ENCODE measurements at places on chromosomes 16 and 17.

DNA sequence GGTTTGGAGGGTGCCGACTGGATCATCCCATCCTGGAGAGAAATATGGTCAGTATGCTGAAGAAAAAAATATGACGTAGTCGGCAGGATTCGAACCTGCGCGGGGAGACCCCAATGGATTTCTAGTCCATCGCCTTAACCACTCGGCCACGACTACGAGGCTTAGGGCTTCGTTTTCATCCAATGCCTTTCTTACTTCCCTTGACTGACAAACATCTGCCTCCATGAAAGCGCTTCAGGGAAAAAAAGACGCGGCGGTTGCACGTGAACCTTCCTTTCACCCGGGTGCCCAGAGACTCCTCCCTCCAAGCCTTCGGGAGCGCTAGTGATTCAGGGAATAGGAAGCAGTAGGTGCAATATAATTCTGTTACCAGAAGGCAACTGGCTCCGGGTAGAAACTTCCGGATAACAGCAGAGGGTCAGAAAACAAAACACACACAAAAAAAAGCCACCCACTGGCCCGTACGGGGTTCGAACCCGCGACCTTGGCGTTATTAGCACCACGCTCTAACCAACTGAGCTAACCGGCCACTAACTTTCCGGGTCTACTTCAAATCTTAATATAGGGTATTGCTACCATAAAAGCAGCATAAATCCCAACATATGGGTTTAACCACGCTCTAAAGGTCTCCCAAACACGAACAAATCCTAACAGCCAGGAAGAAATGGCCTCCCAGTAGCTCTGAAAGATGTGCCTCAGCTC, 16.3 kb upstream of the AURKB start:
- no peak for DNase-seq

- DNase-seq = no peak
Observed at GRCh38 chr17:17605729-17606088, 14.2 kb upstream of the PEMT start.

DNA sequence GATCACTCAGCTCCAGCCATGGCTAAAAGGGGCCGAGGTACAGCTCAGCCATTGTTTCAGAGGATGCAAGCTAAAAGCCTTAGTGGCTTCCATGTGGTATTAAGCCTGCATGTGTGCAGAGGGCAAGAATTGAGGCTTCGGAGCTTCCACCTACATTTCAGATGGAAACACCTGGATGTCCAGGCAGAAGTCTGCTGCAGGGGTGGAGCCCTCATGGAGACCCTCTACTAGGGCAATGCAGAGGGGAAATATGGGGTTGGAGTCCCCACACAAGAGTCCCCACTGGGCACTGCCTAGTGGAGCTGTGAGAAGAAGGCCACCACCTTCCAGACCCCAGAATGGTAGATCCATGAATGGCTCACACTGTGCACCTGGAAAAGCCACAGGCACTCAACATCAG, 14.7 kb upstream of the PSMD11 start:
- no peak for DNase-seq

GRCh38 chr17:42103221-42103954, 5.1 kb upstream of the ZNF385C start:
- no peak for DNase-seq

GRCh38 chr16:48172682-48173081, 16.9 kb upstream of the ABCC12 start:
- no peak for DNase-seq

Measured in stimulated activated CD8-positive, alpha-beta memory T cell treated with anti-CD3 and anti-CD28 coated beads, Interleukin-2, amount 100 ng/mL, for 1 hour (primary cell).